ENCODE measurements at places on chromosomes 7 and 10. TPM values are rescaled to one million over a fixed set of nuclear protein-coding genes. Genes with fewer than 3 reads are reported as not detected.

Gene LBX1
- total RNA-seq: not detected

Gene SEMA3D
- 1.1 TPM for total RNA-seq

Gene ENTPD1
- 6.4 TPM for total RNA-seq

Gene CNNM2
- 10.2 TPM for total RNA-seq

Gene HOXA2
- total RNA-seq: 0.05 TPM

Gene SPDYE6
- not detected for total RNA-seq

Gene HMX3
- not detected for total RNA-seq

Gene IL6
- not detected for total RNA-seq

Gene WNT8B
- total RNA-seq: not detected

Gene CLDN15
- 12.4 TPM for total RNA-seq

Gene SERPINE1
- total RNA-seq: 10.2 TPM

Gene RPA3
- 13.0 TPM for total RNA-seq

Gene NPM3
- 9.3 TPM for total RNA-seq

Gene TMEM270
- total RNA-seq: not detected

Gene RUFY2
- 8.8 TPM for total RNA-seq

Gene PARD3
- total RNA-seq: 43.8 TPM

Gene ANK3
- total RNA-seq: 12.4 TPM

Gene JCAD
- total RNA-seq: 1.1 TPM

Gene LIPJ
- total RNA-seq: not detected

Gene CABCOCO1
- total RNA-seq: 0.09 TPM

Gene INTS1
- 26.8 TPM for total RNA-seq

Gene FMC1
- total RNA-seq: 5.5 TPM

Gene TMEM176A
- 346 TPM for total RNA-seq

Gene TPST1
- 26.8 TPM for total RNA-seq

- peak; percentile 31 for DNase-seq
Measured at GRCh38 chr10:98252464-98252863, 15.5 kb downstream of the LOXL4 start.

DNA sequence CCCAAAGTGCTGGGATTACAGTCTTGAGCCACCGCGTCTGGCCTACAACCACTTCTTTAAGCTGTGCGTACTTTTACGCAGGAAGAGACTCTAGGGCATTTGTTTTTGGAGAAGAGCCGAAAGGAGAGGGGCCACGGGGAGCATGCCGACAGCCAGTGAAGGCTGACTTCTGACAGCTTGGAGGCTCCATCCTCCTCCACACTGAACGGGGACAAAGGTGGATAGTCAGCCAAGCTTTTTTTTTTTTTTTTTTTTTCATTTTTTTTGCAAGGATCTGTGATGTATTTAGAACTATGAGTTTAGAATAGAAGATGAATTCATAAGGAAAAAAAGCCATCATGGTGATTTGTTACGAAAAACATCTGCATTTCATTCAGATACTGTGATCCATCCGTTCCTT, 221.7 kb downstream of the ARHGAP21 start:
- no peak for DNase-seq

- no peak for DNase-seq
Measured at GRCh38 chr10:71999360-72000072, 35.3 kb downstream of the CHST3 start.

DNA sequence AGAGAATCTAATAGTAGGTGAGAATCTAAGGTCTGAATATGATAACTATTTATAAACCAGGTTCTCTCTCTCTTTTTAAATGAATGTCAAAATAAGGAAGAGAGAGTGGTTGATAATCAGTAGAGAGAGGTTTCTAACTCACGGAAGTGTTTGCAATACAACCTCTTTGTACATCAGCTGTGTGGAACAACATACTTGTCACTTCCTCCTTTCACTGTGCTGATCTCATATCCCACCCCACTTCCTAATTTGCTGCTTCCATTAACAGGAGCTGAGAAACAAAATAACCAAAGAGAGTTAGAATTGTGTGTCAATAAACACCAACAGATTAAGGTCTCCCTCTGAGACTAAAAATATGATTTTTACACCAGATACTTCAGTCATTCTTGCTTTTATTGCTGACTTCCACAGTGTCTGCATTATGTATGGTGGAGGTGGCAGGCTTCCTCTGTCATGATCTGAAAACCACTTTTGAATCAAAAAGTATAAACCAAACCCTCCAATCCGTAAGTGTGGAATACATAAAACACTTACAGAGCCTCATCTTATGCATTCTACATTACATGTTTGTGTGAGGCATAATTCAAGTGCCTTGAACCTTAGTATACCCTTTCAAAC, 25.0 kb downstream of the CACUL1 start:
- DNase-seq: no peak

GRCh38 chr10:112565434-112566053, 118.5 kb downstream of the VTI1A start:
- DNase-seq: no peak

GRCh38 chr10:115624448-115624847, 531.3 kb downstream of the ATRNL1 start:
- DNase-seq: no peak

GRCh38 chr7:130349911-130350782, 5.5 kb downstream of the CPA5 start:
- no peak for DNase-seq

- no peak for DNase-seq
Measured at GRCh38 chr7:25968205-25968993, 183.6 kb upstream of the NFE2L3 start.

DNA sequence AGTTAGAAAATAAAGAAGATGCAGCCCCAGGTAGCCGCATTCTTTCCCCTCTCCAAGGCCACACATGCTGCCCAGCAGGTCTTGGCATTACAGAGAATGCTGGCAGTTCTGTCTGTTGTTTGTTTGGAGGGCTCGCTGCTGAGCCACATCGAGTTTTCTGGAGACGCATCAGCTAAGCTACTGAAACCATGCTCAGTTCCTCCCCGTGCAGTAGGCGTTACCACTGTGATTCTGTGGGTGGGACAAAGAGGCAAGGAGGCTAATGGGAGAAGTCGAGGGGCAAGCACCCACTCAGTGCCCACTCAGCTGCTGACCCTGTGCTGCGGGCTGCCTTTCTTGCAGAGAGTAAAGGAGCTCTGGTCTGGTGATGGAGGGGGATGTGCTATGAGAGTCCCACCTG, 15.5 kb upstream of the GTPBP4 start:
- DNase-seq: no peak

GRCh38 chr10:3097160-3097559, 29.8 kb downstream of the PFKP start:
- DNase-seq: no peak

DNA sequence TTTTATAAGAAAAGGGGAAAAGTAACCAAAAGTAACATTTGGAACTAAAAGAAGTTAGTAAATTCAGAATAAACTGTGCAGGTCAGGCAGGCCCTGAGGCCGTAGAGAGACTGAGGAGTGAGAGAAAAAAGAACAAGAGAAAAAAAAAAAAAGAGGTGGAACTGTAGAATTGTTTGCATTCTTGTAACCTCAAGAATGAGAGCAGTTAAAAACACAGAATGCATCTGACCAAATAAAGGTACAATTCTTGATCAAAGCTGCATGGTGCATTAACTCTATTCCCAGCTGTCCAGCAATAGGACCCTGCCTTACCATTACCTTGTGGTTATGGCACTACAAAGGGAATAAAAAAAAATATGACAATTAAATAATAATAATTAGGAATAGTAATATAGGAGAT, 170.1 kb upstream of the SEMA3A start:
- no peak for DNase-seq

GRCh38 chr10:77392851-77393250, 244.8 kb downstream of the KCNMA1 start:
- DNase-seq: no peak

- DNase-seq: no peak
Measured at GRCh38 chr7:142720172-142720773, 29.0 kb upstream of the PRSS1 start.

DNA sequence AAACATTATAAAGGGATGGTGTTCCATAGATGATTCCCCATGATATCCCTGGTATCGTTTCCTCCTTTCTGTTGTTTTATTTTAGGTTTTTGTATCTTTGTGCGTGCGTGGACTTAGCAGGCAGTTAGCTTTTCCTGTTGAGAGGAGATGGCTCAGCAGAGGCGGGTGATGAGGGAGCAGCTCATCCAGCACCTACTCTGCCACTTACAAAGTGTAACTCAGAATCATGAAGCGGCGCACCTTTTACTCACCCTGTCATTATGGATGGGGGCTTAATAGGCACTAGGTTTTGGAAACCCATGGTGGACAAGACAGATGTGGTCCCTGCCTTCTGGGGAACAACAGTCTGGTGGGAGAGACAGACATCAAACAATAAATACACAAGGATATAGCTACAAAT, 17.1 kb downstream of the FAM241B start:
- no peak for DNase-seq

DNA sequence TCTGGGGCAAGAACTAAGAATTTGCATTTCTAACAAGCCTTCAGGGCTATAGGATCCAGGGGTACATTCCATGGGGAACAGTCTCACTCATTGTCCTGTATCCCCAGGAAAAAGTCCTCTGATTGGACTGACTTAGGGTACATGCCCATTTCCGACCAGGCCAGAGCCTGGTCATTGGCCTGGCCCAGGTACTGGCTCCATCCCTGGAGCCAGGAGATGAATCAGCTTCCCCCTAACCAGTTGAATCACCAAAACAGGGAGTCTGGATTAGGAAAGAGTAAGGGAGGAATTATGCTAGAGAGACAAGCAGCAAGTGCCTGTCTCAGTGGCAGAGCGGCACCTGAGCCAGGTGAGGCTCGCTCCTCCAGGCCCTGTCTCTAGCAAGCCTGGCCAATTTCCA, 137.5 kb downstream of the FGFR2 start:
- no peak for DNase-seq

GRCh38 chr7:94050046-94050445, 45.9 kb upstream of the BET1 start:
- DNase-seq: no peak

All from liver (tissue), 10 donors.